ENCODE measurements at places on chromosomes 7 and 10.
A peak's percentile ranks its signal among the peaks of the same experiment; 100 is the strongest.

- no peak for DNase-seq
Observed at GRCh38 chr10:124231168-124232155, 138.1 kb upstream of the CHST15 start.

GRCh38 chr7:85415743-85416142 lies 228.9 kb upstream of the SEMA3D start:
- DNase-seq: no peak

DNA sequence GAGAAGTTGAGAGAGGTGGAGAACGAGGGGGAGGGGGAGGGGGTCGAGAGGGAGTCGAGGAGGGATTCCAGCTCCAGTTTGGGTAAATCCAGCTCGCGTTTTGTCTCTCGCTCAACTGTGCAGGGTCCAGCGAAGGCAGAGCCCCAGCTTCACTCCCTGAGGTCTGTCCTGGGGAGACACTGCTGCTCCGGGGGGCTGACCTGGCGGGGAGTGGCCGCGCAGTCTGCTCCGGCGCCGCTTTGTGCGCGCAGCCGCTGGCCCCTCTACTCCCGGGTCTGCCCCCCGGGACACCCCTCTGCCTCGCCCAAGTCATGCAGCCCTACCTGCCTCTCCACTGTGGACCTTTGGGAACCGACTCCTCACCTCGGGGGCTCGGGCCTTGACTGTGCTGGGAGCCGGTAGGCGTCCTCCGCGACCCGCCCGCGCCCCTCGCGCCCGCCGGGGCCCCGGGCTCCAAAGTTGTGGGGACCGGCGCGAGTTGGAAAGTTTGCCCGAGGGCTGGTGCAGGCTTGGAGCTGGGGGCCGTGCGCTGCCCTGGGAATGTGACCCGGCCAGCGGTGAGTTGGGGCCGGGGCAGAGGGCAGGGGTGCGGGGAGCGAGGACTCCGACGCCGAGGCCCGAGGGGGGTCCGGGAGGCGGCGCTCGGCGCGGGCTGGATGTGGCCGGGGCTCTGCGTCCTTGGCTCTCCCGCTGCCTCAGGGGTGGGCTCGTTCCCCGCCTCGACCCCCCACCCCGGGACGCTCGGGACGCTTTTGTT lies at the start of gene TET1:
Gene TET1, plus strand, starts transcription at position 152 of the 757 bp plus-strand sequence. CDS start 12,002 bp downstream, outside the sequence.
- DNase-seq: peak; percentile 50

DNA sequence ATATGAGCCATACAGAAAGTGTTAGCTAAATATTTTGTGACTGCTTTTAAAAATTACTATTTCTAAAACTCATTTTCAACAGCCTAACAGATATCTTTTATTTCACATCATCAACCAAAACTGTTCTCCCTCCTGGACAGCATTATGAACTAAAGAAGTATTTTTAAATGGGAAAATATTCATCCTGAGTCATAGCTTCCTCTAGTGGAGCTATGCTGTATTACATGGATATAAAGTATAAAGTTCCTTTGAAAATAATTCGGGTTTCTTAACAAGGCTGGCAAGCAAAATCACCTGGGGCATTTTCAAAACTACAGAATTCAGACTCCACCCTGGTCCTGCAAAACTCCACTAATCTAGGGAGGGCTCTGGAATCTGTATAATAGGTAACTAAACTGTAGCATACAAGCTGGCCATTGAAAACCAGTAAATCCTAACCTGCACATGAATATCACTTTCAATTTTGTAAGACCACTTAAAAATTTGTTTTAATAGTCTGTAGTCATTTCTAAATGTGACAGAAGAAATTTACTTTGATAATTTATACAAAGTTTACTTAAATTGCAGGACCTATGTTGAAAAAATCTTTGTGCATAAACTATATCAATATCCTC lies 53.5 kb downstream of the SCIN start:
- no peak for DNase-seq

GRCh38 chr10:44264244-44264643 lies 120.7 kb downstream of the CXCL12 start:
- no peak for DNase-seq

- no peak for DNase-seq
Observed at GRCh38 chr7:27998382-27998781, 182.2 kb downstream of the JAZF1 start.

- no peak for DNase-seq
Observed at GRCh38 chr7:2114052-2114451, 118.7 kb downstream of the MAD1L1 start.

GRCh38 chr10:26555719-26556368 lies 117.7 kb downstream of the APBB1IP start:
- DNase-seq: peak; percentile 50

- DNase-seq: no peak
Observed at GRCh38 chr10:66218981-66219587, 706.8 kb upstream of the LRRTM3 start.

GRCh38 chr10:103572347-103573204 lies 79.1 kb downstream of the NEURL1 start:
- no peak for DNase-seq

DNA sequence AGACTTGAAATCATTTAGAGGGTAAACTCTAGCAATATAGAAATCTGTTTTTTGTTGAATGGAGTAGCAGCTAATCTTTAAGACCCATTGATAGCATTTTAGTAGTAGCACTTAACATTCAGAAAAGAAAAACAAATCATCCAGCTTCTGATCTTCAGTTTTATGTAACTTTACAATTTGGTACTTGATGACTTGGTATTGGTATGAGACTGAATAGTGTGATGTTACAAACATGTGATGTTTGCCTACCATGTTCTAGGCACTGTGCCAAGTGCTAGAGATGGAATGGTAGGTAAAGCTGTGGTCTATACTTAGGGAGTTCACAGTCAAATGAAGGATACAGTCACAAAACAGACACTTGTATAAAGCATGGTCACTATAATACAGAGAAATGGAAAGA lies 21.3 kb downstream of the ZEB1 start:
- DNase-seq: no peak

Data from forelimb muscle (tissue), 1 donor.